Stimulated activated CD4-positive, alpha-beta T cell treated with anti-CD3 and anti-CD28 coated beads, Interleukin-15, amount 100 ng/mL, for 1 hour (primary cell): ENCODE measurements at places on chromosomes 16 and 17.
A peak's percentile ranks its signal among the peaks of the same experiment; 100 is the strongest.

DNA sequence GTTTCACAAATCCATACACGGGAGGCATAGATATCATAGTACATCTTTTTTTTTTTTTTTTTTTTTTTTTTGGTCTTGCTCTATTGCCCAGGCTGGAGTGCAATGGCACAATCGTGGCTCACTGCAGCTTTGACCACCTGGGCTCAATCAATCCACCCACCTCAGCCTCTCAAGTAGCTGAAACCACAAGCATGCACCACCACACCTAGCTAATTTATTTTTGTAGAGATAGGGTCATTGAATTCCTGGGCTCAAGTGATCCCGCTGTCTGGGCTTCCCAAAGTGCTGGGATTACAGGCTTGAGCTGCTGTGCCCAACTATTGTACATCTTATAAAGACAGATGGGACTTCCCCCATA, 3.5 kb upstream of the RAPGEFL1 start:
- DNase-seq, result no peak

DNA sequence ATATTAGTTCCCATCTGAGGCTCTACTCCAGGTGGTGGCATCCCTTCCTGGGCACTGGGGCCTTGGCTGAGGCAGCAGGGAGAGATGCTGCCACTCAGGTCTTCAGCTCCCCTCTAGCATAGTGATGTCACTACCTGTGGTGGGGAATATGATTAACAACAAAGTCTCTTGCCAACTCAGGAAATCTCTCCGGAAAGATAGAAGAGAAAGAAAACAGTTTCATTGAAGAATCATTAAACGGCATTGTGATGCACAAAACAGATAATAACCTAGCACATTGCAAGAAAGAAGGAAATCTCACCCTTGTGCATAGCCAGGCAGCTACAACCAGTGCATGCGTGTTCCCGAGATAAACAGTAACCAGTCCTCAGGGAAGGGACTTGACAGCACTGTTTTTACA, 12.2 kb upstream of the ZNF267 start:
- DNase-seq, result no peak

DNA sequence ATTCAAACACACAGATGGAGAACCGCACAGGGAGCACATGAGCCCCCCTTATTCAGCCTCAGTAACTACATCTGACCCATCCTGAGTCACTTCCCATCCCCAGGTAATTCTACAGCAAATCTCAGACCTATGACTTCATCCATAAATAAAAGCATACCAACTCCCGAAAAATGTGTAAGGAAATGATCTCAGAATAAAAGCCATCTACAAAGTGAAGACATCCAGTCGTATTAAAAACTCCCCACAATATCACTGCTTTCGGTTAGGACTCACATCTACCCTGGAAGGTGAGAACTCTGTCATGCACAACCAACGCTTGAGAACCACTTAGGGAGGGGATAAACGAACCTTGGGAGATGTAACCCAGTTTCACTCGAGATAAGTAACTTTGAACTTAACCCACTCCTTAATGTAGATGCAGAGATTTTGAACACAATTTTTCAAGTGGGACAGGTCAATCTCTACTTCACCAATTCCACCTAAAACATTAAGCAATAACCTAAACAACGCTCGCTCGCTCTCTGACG, 1.3 kb downstream of the USP36 start:
- no peak for DNase-seq

DNA sequence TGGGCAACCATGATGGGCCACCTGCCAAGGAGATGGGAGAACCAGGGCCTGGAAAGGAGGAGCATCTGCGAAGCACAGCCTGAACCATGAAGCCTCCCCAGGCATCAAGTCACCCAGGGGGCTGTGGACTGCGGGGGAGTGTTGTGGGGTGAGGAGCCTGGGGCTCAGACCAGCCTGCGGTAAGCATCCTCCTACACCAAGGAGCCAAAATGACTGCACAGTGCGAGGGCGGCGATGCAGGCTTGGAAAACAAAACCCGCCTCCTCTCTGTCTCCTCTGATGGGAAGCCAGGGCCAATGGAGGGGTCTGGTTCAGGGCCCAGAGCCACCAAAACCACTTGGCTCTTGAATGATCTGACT, 18.1 kb upstream of the MAF start:
- DNase-seq, result no peak

GRCh38 chr17:11467639-11468038, 130.6 kb upstream of the DNAH9 start:
- DNase-seq, result no peak

- DNase-seq, result no peak
These were observed 721.5 kb downstream of the MAF start for GRCh38 chr16:78879011-78879410.

DNA sequence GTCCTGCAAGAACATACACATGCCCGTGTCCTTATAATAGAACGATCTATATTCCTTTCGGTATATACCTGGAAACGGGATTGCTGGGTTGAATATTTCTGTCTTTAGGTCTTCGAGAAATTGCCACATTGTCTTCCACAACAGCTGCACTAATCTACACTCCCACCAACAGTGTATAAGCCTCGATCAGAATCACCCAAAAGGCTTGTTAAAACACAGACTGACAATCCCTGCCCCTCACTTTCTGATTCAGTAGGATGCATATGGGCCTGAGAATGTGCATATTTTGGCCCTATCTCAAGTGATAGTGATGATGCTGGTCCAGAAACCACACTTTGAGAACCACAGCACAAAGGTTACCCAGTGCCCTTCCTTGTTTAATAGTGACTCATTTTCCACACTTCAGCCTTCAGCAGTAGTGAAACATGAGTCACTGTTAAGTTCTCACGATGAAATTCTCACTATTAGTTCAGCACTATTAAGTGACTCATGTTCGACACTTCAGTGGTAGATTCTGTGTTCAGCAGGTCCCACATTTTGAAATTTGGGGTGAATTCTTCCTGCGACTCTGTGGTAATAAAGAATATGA, 215.6 kb downstream of the GRIN2A start:
- DNase-seq, result no peak

DNA sequence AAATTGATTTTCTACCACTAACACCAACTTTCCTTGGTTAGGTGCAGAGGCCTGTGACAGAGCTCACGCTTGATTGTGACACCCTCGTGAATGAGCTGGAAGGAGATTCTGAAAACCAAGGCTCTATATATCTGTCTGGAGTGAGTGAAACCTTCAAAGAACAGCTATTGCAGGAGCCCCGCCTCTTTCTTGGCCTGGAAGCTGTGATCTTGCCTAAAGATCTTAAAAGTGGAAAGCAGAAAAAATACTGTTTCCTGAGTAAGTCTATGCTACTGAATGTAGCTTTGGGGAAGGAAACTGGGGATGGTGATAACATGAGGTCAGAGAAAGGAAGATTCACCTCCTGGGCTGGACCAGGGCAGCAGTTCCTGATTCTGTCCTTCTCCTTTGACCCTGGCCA, 38.3 kb downstream of the REXO5 start:
- no peak for DNase-seq

- DNase-seq, result no peak
These were observed 837 bp upstream of the PRDM7 start for GRCh38 chr16:90077757-90078578.

- DNase-seq, result no peak
These were observed 7.3 kb upstream of the TRPV2 start for GRCh38 chr17:16407911-16408588.

DNA sequence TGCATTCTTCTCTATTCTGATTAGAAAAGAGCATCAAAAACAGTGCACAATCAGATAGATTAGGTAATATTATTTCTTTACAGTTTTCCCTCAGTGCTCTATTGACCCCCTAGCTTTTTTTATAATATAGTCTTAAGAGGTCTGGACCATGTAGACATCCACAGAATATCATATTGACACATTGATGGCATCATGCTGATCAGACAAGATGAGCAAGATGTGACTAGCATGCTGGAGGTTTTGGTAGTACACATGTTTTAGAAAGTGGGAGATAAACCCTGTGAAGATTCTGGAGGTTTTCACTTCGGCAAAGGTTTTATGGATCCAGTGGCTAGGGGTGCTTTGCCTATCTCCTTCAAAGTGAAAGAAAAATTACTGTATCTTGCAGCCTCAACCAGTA, 2.8 kb upstream of the ABCA8 start:
- no peak for DNase-seq

- DNase-seq, result no peak
These were observed 1.7 kb downstream of the RPRML start for GRCh38 chr17:46977348-46977747.

GRCh38 chr17:15947271-15947670, 2.3 kb downstream of the ADORA2B start:
- no peak for DNase-seq

DNA sequence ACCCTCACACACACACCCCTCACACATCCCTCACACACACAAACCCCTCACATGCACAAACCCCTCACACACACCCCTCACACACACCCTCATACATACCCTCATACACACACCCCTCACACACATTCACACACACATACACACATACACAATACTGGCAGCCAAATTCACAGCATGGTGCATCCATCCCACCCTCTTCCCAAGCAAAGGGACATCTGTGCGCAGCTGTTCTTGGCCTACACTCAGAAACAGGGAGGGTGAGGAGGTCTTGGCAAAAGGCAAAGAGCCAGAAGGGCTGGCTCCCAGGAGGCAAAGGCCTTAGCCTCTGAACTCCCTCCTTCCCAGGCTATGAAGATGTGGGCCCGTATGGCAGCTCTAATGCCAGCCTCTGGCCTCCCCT, 23.4 kb downstream of the C17orf67 start:
- no peak for DNase-seq

DNA sequence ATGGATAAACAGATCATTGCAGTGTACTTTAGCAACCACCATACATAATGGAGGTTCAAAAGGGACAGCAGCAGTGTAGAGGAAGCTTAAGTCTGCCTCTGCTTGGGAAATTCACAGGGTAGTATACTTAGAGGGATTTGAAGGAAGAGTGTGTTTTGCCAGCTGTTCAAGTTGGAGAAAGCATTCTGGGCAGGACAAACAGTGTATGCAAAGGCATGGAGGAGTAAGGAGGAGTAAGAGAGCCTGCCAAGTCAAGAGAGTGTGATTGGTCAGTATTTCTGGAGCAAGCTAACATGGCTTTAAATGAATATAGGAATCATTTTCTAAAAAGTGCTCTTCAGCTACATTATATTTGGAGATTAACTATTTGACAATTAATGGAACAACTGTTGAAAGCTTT, 22.9 kb upstream of the PHAF1 start:
- no peak for DNase-seq

GRCh38 chr16:49674351-49674851, 181.5 kb downstream of the ZNF423 start:
- no peak for DNase-seq

- no peak for DNase-seq
These were observed 99.3 kb downstream of the GAS7 start for GRCh38 chr17:10099051-10099571.

DNA sequence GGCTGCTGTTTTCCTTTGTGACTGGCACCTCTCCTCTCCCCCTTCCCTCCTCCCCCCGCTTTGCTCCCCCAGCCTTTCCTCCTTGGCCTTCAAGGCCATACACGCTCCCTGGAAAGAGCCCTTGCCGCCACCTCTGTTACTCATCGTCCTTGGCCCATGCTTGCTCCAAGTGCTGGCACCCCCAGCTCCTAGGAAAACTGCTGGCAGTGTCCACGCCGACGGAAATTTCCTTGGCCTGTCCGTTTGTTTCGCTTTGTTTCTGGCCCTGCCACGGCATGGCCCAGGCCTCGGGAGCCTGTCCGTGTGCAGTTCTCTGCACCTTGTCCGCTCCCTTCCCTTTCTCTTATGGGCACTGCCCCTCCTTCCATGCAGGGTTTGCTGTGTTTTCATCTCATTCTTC, 18.0 kb downstream of the CA5A start:
- DNase-seq, result no peak

DNA sequence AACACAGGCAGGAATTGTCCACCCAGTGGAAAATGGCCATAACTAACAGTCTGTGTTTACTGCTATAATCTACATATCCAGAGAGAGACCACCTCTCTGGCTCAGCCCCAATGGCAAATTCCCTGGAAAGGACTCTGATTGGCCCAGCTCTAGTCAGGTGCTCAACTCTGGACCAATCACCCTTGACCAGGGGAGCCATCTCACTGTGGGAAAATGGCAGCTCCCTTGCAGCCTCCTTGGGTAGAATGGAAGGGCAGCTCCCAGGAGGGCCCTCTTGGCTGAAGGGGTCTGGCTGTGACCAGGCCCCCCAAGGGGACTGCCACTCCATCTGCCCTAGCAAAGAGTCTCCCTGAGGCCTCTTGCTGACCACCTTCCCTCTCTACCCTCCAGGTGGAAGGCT, 3.1 kb downstream of the ALOX15B start:
- no peak for DNase-seq

DNA sequence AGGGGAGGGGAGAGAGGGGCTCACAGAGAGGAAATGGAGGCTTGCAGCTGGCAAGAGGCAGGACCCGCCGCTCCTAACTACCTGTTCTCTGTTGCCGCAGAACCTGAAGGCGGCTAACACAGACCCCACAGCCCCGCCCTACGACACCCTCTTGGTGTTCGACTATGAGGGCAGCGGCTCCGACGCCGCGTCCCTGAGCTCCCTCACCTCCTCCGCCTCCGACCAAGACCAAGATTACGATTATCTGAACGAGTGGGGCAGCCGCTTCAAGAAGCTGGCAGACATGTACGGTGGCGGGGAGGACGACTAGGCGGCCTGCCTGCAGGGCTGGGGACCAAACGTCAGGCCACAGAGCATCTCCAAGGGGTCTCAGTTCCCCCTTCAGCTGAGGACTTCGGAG, 39.0 kb upstream of the CDH1 start:
- DNase-seq, result no peak

- peak; percentile 45 for DNase-seq
These were observed 24.0 kb downstream of the PIK3R5 start for GRCh38 chr17:8941520-8941919.

DNA sequence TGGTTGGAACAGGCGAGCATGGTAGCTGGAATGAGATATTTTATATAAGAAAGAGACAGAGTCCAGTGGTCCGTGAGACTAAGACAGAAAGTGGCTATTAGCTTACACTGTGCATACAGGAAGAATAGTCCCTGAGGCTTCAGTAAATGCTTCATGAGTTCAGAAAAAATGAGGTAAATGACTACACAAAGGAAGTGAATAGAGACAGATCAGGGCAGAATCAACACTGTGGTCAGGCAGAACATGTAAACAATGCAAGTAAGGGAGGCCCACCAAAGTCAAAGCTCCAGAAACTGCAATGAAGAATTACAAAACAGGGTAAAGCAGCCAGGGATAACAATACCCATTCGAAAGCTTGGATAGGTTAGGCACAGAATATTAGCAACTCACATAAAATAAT, 4.8 kb downstream of the ABCA10 start:
- DNase-seq, result no peak
